Naive thymus-derived CD8-positive, alpha-beta T cell (primary cell): ENCODE measurements at places on chromosomes 6 and 20. TPM values are rescaled to one million over a fixed set of nuclear protein-coding genes. Genes with fewer than 3 reads are reported as not detected.

DNA sequence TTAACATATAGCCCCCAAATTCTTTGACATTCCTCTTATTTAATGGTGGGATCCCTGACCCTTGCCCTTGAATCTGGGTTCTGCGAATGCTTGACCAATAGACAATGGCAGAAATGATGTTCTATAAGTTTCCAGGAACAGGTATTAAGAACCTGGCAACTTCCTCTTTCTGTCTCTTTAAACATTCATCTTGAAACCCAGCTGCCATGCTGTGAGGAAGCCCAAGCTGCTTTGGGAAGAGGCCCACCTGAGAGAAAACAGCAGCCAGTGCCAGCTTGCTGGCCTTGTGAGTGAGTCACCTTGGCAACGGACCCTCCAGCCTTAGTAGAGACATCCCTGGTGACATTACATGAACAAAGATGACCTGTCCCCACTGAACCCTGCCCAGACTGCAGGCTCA is 45.2 kb upstream of the RALY start:
- no peak for DNase-seq

- DNase-seq, result no peak
These were observed 18.5 kb upstream of the ARMC12 start for GRCh38 chr6:35718375-35718736.

DNA sequence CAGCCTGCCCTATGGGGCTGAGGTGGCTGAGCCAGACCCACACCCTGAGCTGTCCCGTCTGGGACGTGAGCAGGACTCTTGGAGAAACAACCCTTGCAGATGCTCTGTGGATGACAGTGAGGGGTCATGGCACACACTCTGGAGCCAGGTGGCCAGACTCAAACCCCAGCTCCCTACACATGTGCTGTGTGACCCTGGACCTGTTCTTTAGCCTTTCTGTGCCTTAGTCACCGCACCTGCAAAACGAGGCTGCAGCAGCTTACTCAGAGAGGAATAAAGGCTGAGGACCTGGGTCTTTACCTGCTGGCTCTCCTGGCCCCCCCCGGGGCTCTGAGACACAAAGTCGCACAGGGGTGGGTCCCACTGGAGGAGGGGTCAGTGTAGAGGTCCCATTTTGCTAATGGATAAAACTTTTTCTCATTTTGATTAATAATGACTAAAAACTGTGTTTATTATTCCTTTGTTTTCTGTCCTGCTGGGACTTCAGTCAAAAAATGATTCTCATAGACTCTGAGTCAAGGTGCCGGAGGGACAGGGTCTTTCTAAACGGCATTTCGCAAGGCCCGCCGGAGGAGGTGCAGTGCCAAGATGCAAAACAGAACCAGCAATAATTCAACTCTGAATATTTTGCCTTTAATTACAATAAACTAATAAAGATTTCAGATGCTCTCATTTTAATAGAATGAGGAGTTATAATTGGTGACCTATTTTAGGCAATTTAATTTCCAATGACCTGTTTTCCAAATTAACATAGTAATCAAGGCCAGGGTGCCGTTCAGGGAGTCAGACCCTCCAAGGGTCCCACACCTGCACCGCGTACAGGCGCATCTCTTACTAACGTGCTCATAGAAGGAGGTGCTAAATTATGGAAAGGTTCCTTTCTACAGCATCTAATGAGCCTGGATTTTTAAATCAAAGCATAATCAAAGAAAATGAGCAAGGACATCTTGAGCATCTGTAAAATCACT is 62.4 kb downstream of the YTHDF1 start:
- no peak for DNase-seq

The HMGCLL1 gene
- not detected for total RNA-seq

DNA sequence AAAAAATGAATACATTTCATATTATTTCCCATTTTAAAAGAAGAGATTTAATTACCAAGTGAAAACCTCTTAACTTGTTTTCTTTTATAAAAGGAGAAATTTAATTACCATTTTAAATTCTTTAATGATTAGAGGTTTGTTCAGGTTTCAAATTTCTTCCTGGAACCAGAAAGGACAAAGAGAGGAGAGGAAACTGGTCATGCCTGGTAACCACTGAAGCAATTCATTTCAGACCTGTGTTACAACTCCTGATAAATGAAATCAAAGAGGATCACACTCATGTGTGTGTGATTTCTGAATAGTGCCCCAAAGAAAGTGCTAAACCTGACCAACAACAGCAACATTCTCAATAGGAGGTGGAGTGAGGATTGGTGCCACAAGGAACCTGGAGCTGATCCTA is 12.6 kb upstream of the SLPI start:
- DNase-seq, result no peak

- no peak for DNase-seq
These were observed 124.7 kb upstream of the SASH1 start for GRCh38 chr6:148217921-148218320.

The XPO5 gene
- 43.4 TPM for total RNA-seq

GRCh38 chr20:2610941-2611720 is 41.3 kb upstream of the NOP56 start:
- no peak for DNase-seq

The SCUBE3 gene
- 0.05 TPM for total RNA-seq

- DNase-seq, result no peak
These were observed 40.4 kb downstream of the SMPDL3A start for GRCh38 chr6:122829456-122829855.

The CFB gene
- total RNA-seq, result 1.4 TPM

DNA sequence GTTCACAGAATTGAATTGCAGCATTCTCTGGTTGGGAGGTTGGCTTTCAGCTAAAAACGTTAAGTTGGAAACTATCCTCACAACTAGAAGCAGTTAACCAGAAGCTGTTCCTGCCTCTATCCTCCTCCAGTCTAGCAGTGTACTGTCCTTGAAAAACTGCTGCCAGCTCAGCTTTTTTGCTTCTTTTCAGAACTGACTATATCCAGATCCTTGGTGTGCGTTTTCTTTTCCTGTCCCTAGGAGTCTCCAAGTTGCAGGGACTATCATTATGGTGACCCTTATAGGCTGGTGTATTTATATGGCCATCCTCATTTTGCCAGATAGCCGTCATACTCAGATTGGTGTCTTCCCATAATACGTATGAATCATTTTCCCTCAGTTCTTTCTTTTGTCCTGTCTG is 5.5 kb downstream of the ITCH start:
- DNase-seq, result no peak

The CEBPB gene
- total RNA-seq, result 49.0 TPM

- DNase-seq, result no peak
These were observed 33.2 kb downstream of the ENPP1 start for GRCh38 chr6:131840936-131841583.

DNA sequence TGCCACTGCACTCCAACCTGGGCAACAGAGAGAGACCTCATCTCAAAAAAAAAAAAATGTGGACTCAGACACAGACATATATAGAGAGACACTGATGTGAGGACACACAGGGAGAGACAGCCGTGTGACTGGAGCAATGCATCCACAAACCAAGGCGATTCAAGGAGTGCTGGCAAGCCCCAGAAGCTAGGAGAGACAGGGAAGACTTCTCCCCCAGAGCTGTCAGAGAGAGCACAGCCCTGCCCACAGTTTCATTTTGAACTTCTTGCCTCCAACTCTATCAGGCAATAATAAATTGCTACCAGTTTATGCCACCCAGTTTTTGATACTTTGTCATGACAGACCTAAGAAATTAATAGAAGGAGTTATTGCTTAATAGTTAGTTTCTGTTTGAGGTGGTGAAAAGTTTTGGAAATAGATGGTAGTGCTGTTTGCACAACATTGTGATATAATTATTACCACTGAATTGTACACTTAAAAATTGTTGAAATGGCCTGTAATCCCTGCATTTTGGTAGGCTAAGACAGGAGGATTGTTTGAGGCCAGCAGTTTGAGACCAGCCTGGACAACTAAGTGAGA is 5.1 kb upstream of the MDFI start:
- no peak for DNase-seq

The LAMA5 gene
- 4.0 TPM for total RNA-seq

The KIF25 gene
- not detected for total RNA-seq

The JPH2 gene
- not detected for total RNA-seq

GRCh38 chr6:154613137-154613676 is 102.7 kb upstream of the CNKSR3 start:
- DNase-seq, result no peak

DNA sequence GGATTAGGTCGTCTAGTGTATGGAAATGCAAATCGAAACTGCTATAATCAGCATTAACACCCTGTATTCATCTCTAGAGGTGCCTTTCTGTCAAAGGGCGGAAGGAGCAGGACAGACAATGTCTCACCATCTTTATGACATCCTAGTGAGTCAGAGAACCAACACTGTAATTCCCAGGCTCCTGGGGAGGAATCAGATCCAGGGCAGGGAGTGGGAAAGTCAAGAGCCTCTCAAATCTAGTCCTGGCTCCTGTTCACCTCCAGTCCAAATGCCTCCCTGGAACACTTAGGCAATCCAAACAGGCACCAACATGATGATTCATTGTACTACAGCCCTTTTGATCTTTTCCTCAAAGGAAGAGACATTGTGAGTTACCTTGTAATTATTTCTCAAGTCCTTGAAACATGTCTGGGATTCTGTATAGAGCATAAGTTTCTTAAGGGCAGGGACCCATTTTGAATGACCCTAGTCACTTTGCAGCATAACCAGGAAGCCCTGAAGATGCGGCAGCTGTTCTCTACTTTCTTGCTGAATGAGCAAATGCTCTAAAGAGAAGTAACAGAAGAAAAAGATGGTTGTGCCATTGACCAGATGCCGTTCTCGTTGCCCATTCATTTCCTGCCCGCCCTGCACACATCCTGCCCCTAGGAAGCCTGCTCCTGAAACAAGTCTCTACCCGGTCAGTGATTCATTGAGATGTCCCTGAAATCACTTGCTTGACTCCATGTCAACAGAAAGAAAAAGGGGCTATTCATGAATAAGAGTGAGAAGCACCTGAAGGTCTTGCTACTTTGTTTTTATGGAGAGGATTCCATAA is 112.8 kb upstream of the JARID2 start:
- DNase-seq, result no peak

GRCh38 chr6:75818098-75818855 is 69.2 kb downstream of the MYO6 start:
- no peak for DNase-seq

DNA sequence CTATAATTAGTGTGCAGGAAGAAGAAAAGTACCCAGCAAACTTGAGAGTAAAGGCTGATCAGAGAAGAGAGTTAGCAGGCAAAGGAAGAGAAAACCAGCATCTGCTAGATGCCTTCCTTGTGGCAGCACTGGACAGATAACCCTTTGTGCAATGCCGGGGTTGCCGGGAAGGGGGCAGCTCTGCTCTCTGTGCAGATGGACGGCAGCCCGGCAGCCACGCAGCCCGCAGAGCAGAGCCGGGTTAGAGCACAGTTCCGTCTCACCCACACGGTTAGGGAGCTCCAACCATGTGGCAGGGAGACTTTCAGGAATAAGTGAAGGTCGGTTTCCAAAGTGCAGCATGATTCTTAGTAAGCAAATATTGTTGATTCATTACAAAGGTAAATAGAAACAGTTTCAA is 80.0 kb upstream of the RPS6KA2 start:
- no peak for DNase-seq

- no peak for DNase-seq
These were observed 188.1 kb downstream of the FOXC1 start for GRCh38 chr6:1797801-1798200.

- no peak for DNase-seq
These were observed 99.0 kb downstream of the TMEM242 start for GRCh38 chr6:157224178-157224950.

GRCh38 chr6:40928307-40928706 is 110.7 kb downstream of the UNC5CL start:
- DNase-seq, result no peak

- no peak for DNase-seq
These were observed 82.3 kb upstream of the SLC24A3 start for GRCh38 chr20:19129976-19130612.

The CITED2 gene
- 95.4 TPM for total RNA-seq

The GINS1 gene
- 0.41 TPM for total RNA-seq

The ESR1 gene
- 2.8 TPM for total RNA-seq

- DNase-seq, result no peak
These were observed 116.3 kb downstream of the PCSK2 start for GRCh38 chr20:17343091-17343490.

The RMND1 gene
- 18.3 TPM for total RNA-seq

DNA sequence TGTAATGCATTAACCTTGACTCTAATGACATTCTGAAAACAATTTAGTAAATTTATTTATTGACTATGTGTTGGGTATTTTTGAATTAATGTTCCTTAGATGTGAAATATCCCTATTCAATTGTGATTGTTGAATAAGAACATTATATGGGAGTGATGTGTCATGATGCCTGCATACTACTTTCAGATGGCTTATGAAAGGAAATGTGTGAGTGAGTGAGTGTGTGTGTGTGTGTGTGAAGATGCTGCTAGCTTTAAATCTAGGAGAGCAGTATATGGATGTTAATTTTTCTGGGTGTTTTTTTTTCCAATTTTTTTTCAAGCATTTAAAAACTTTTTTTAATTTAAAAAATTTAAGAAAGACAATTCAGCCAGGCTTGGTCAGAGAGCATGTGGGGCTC is 32.5 kb upstream of the NT5E start:
- no peak for DNase-seq

- DNase-seq, result no peak
These were observed 48.6 kb downstream of the PSMB1 start for GRCh38 chr6:170504479-170504878.

- no peak for DNase-seq
These were observed 141.9 kb downstream of the GMPR start for GRCh38 chr6:16380220-16380809.

The PCK1 gene
- total RNA-seq, result not detected

The DEFB129 gene
- not detected for total RNA-seq

DNA sequence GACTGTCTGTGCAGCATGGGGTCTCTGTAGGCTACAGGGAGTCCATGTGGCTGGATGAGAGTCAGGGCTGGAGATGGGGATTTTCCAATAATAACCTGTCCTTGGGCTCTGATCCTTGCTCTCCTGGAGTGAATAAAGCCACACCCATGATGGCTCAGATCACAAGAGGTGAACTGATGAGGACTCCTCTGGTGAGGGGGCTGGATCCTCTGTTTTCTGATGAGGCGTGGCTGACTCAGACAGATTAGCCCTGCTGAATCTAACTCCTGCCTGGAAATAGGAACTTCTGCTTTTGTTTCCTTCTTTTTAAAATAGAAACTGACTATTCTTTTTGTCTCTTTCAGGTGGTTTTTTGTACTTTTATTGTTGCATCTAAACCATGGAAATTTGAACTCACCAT is 27.0 kb downstream of the CST9L start:
- DNase-seq, result no peak

DNA sequence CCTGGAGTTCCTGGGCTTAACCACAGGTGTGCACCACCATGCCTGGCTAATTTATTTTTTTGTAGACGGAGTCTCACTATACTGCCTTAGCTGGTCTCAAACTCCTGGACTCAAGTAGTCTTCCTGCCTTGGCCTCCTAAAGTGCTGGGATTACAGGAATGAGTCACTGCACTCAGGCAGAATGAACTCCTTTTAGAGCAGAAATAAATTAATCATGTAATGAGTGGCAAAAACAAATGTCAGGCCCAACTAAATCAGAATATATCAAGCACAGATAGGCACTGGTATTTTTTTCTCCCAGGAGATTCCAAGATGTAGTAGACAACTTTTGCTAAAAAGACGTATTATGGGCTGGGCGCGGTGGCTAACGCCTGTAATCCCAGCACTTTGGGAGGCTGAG is 2.6 kb downstream of the RPS10 start:
- DNase-seq, result no peak

- DNase-seq, result no peak
These were observed 600.4 kb upstream of the JAG1 start for GRCh38 chr20:11274141-11274594.

GRCh38 chr6:144920391-144920961 is 635.3 kb downstream of the UTRN start:
- DNase-seq, result no peak
